Right hindlimb (tissue), 1 donor: ENCODE measurements at places on chromosomes 6 and 20.
A peak's percentile ranks its signal among the peaks of the same experiment; 100 is the strongest.

DNA sequence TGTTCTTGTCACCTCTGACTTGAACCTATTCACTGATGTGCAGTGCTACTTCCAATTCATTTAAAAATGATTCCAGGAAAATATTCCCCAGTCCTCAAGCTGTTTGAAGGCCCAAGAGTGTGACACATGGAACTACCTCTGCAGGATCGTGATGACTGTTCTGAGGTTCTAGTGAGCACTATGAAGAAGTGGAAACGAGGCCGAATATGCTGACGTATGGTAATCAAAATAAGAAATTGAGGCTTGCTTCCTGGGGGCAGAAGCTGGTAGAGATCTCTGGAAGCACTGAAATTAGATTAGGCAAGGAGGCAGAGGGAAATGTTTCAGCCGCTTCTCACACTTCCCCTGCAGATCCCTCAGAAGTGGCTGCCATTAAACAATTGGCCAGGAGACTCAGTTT, 15.7 kb downstream of the TMEM242 start:
- DNase-seq: no peak

DNA sequence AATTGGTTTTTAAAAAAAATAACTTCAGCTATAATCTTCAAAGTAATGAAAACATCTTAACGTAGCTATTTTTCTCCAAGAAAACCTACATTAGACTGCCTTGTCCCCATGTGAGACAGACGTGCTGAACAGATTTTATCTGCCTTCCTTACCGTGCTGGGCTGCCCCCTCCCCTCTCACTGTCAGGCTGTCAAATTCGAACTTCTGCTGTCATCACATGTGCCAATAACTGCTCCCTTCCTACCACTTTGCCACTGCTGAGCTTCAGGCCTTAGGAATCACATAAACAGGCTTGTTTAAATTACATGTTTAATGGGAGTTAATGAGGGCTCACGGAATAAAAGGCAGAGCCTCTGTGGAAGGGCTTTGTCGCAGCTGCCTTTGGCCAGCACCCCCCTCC, 77.0 kb upstream of the NHSL1 start:
- DNase-seq: no peak

DNA sequence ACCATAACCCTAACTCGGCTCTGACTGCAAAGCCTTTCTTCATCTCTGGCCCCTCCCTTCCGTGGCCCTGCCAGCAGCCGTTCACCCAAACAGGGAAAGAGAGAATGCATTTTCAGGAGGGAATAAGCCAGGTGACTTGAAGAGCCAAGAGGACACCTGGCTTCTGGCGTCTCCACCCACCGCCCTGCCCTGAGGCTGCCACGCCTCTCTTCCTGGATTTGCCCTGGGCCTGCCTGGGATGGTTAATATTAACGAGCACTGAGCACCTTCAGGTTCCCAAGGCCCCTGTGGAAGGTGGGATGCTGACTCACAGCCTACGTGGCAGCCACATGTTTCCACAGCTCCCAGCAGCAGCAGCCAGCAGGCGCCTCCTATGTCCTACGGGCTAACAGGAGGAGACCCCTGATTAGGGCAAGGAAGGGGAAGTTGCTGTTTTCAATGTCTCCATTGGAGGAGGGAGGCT, 138.0 kb upstream of the RREB1 start:
- no peak for DNase-seq

GRCh38 chr20:44704551-44704971, 10.6 kb upstream of the CCN5 start:
- DNase-seq: no peak

- DNase-seq: peak; percentile 57
Observed at GRCh38 chr20:25623225-25623735, 534 bp downstream of the NANP start.

GRCh38 chr20:37911261-37911660, 8.3 kb downstream of the VSTM2L start:
- DNase-seq: no peak

GRCh38 chr6:109039795-109040194, 54.9 kb downstream of the SESN1 start:
- DNase-seq: no peak

DNA sequence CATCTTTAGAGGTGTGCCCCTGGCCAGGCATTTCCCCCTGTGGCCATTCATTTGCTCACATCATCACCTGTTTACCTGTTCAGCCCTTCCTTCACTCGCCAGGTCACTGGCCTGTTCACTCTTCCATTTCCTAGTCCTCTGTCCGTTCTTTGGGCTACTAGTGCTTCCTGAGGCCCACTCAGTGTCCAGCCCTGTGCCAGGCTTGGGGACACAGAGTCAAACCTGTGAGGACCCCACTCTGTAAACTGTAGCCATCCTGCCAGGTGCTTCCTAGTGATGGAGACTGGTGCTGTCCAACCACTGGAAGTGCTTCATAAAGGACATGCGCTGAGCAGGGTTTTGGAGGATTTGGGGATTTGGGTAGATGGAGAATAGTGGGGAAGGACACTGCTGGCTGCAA, 3.5 kb downstream of the DLGAP4 start:
- DNase-seq: no peak

DNA sequence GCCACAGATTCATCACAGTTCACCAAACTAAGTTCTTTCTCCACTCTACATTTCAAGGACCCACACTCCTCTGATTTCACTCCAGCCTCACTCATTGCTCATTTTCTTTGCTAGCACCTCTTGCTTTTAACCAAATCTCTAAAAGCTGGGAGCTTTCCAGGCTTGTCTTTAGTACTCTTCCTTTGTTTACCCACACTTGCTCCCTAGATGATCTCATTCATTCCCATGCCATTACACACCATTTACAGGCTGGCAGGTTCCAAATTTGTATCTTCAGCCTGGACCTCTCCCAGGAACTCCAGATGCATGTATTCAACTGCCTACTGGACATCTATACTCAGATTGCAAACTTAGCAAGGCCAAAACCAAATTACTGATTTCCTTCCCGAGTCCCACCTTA, 5.3 kb upstream of the GUCA1B start:
- no peak for DNase-seq

GRCh38 chr6:90126181-90126580, 170.5 kb downstream of the BACH2 start:
- no peak for DNase-seq

GRCh38 chr20:64112691-64113443, 5.5 kb upstream of the NPBWR2 start:
- DNase-seq: peak; percentile 21

DNA sequence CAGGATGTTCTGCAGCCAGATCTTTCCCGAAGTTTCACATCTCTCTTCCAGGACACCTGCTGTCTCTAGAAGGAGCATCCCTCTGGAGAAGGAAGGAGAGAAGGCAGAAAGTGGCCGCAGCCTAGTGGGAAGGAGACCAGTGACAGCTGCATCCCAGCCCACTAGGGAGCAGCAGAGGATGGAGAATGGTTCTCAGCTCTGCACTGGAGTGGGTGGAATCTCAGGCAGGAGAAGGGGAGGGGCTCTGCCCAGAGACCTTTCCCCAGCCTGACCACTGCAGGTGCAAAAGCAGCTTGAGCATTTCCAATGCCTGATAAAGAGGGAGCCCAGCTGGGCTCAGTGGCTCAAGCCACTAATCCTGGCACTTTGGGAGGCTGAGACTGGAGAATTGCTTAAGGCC, 32.3 kb downstream of the NCR2 start:
- peak; percentile 75 for DNase-seq

DNA sequence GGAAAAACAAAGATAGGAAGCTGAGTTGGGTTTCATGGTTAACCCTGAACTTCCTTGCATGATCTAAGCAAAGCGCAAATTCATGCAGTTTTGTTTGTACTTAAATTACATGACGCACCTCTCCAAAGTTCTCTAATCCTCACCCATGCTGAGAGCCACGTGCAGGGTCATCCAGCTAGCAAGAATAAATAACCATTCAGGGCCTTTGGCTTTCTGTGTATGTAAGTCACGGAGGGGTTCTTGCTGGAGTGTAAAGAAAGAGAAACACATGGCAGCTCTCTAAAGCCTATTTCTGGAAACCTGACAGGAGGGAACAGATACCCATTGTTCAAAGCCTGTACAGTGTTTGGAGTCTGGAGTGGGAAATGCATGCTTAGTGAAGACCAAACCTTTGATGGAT, 171.7 kb upstream of the CCN2 start:
- peak; percentile 38 for DNase-seq

GRCh38 chr6:31794294-31794865, 1.2 kb downstream of the VARS1 start:
- no peak for DNase-seq

DNA sequence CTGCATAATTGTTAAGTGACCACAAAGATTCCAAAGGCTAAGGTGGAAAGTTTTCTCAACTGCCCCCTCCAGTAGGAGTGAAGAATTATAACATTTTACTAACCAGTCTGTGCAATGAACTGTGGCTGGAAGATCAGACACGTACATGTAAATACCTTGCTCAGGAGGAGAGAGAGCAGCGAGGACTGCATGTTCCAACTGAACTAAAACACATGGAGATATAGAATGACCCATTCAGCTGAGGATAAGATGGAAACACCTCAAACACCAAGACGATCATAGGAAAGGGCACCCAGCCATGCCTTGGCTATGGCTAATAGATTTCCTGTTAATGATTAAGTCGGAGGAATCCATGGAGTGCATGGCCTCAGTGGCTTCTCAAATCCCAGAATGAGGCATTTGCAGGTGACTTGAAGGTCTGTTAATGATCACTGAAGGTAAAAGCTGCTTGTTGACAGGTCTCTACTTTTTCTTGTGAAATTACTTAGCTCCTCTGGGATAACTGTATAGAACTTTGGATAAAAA, 875.6 kb downstream of the TFAP2A start:
- no peak for DNase-seq

DNA sequence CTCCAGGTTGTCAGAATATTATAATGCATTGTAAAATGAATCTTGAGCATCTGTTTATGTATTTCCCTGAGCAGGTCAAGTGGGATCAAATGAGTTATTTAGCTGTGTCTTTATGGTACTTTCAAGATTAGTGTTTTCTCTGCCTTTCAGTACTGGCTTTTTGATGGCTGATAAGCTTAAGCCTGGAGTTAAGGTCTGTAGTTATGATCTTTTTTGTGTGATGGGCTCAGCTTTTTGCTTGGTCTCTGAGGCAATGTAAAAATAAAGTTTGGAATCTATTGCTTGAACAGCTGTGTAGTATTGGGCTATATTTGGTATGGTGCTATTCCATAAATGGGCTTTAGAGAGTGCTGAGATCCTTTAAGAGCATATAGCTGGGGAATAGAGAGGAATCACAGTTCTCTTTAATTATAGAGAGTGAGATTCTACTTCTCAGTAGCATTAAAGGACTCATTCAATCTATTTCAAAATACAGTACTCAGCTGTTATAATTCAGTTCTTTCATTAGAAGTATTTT, 40.7 kb downstream of the ZNF451 start:
- DNase-seq: no peak

- DNase-seq: no peak
Observed at GRCh38 chr6:45476341-45476740, 98.6 kb upstream of the SUPT3H start.

- peak; percentile 72 for DNase-seq
Observed at GRCh38 chr6:109318328-109318876, 63.9 kb downstream of the CD164 start.

- DNase-seq: no peak
Observed at GRCh38 chr6:60643870-60644269, 1642.2 kb downstream of the KHDRBS2 start.

GRCh38 chr20:20215976-20216727, 151.8 kb upstream of the INSM1 start:
- DNase-seq: no peak

GRCh38 chr6:33481192-33481591, 26.8 kb downstream of the ZBTB9 start:
- DNase-seq: no peak

DNA sequence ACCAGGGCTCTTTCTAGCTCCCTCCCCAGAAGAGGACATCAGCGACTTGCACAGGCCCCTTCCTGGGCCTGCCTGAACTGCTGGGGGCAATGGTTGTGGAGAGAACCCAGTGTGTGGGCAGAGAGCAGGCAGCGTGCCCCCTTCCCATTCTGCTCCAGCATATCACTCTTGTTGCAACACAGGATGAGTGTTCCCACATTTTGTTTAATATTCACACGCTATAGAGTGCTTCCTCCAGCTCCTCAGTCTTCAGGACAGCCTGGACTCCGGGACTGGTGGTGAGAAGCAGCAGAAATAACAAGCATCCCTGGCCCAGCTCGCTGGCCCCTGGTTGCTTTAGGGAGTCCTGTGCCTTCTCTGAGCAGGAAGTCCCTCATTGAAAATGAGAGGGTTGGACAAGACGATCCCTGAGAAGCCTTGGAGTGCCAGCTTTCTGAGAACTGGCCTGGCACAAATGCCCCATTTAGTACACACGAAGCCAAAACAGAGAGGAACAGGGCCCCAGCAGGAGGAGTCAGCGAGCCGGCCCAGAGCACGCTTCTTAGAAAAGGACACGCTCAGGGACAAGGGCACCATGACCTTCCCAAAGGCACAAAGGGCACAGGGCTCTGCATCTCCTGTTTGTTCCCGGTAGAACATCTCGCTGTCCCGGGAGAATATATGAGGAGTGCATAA, 84.2 kb upstream of the FOXC1 start:
- DNase-seq: no peak

GRCh38 chr6:136326038-136326553, 36.5 kb upstream of the BCLAF1 start:
- DNase-seq: no peak

GRCh38 chr20:13788167-13788834, 3.5 kb downstream of the NDUFAF5 start:
- DNase-seq: peak; percentile 51

GRCh38 chr6:27866357-27867050, 45.7 kb downstream of the OR2B2 start:
- DNase-seq: peak; percentile 49

DNA sequence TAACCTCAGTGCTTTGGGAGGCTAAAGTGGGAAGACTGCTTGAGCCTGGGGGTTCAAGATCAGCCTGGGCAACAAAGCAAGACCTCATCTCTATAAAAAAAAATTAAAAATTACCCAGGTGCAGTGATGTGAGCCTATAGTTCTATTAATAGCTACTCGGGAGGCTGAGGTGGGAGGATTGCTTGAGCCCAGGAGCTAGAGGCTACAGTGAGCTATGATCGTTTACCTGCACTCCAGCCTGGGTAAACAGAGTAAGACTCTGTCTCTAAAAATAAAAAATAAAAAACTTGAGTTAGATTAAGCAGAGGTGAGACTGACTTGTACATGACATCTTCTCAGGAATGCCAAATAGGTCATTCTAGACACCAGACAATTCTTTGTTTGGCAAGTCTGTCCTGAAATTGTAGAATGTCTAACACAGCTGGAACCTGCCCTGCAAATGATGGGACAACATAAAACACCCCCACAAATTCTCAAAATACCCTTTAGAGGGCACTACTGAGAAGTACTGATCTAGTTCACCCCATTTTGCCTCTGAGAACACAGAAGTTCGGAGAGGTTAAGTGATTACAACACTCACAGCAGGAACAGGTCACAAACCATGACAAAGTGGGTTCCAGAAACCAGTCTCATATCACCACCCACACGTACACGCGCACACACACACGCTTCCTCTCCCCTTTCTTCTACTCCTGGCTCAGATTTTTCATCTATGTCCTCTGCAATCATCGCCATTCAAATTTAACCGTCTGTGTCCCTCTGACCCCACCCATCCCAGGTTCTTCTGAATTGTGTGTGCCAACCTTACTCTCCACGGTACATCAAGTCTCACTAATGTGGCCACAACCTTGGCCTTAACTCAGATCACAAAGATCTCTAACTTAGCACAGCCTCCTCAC, 38.3 kb downstream of the ARHGAP18 start:
- DNase-seq: no peak
